ENCODE measurements at places on chromosomes 6 and 20. TPM values are rescaled to one million over a fixed set of nuclear protein-coding genes. Genes with fewer than 3 reads are reported as not detected.

Gene RSPH4A
- total RNA-seq, result 0.22 TPM

Gene PRDM13
- not detected for total RNA-seq

Gene CALHM5
- total RNA-seq, result 3.1 TPM

Gene DOK5
- total RNA-seq, result 31.6 TPM

Gene ZNF451
- 78.9 TPM for total RNA-seq

Gene BPIFB3
- not detected for total RNA-seq

Gene PREX1
- total RNA-seq, result 10.9 TPM

Gene ZC3H12D
- total RNA-seq, result 1.3 TPM

Gene MACROD2
- 2.4 TPM for total RNA-seq

Gene GABRR2
- 0.13 TPM for total RNA-seq

Gene C6orf118
- not detected for total RNA-seq

Gene SYCP2
- 2.7 TPM for total RNA-seq

Gene PGC
- not detected for total RNA-seq

Gene MCCD1
- not detected for total RNA-seq

Gene OVOL2
- total RNA-seq, result not detected

Gene VIP
- total RNA-seq, result not detected

Gene PRSS16
- not detected for total RNA-seq

Gene MUC21
- not detected for total RNA-seq

Gene SIRPD
- not detected for total RNA-seq

Gene KAT14
- total RNA-seq, result 15.8 TPM

Gene HLA-F
- total RNA-seq, result 16.4 TPM
